Camera-type eye (tissue), 1 donor: ENCODE measurements at places on chromosomes 13 and 19. TPM values are rescaled to one million over a fixed set of nuclear protein-coding genes. Genes with fewer than 3 reads are reported as not detected.

The HNRNPA1L2 gene
- 9.0 TPM for total RNA-seq

The RFPL4A gene
- total RNA-seq, result not detected

The MEIOSIN gene
- total RNA-seq, result not detected

The GJB2 gene
- total RNA-seq, result 3.7 TPM

The MAG gene
- total RNA-seq, result 1.2 TPM

The CEACAM21 gene
- 2.1 TPM for total RNA-seq

The KANK3 gene
- total RNA-seq, result 10.6 TPM

The CYP2B6 gene
- total RNA-seq, result not detected

The ZNF17 gene
- total RNA-seq, result 33.2 TPM

The PRSS57 gene
- total RNA-seq, result not detected

The SPRED3 gene
- 0.38 TPM for total RNA-seq

The PTGIR gene
- 2.5 TPM for total RNA-seq

The TMEM38A gene
- 18.6 TPM for total RNA-seq

The NPHS1 gene
- total RNA-seq, result 2.7 TPM

The SIAH3 gene
- total RNA-seq, result 1.0 TPM
